ENCODE measurements at places on chromosomes 2 and 18. TPM values are rescaled to one million over a fixed set of nuclear protein-coding genes. Genes with fewer than 3 reads are reported as not detected.

DNA sequence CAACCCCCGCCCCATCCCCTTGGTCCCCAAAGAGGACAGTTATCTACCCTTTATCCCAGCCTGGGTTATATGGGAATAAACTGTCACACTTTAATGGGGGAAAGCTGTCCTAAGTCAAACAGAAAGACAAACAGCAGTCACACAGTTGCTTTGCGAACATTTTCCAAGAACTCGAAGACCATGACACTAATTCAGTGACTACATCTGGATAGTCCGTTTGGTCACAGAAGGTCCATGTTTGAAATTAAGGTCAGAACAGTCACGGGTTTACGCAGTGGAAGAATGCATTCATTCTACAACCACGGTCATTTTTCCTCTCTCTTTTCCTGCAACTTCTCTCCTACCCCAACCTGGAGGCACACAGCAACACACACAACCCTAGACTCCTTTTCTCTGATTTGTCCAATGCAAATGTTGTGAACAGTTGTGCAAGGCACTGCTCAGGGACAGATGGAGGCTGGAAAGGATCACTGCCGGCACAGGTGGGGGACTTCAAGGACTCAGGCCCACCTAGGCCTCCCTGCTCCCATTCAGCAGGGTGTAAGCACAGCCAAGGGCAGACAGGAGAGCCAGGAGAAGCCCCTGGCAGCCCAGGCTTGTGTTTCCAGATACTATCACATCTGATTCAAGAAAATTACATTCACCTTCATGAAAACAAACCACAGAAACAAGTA, 39.9 kb downstream of the ZNF516 start:
- DNase-seq: no peak

- no peak for DNase-seq
Observed at GRCh38 chr2:29495068-29495467, 379.9 kb downstream of the CLIP4 start.

DNA sequence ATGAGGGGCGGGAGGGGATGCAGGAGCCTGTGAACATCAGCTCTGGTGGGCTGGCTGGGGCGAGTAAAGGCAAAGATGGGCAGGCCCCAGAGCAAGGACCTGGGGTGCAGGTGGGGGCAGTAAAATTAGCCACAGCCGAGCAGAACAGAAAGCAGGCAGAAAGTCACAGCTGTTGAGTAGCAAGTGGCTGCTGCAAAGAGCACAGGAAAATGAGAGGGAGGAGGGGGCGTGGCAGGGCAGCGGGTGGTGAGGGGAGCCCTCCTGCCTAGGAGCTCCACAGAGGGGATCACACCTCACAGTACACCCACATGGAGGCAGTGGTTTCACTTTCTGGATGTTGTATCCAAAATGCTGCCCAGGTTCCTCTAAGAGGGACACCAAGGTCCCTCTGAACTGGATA, 79.6 kb downstream of the LBH start:
- no peak for DNase-seq

GRCh38 chr2:30331869-30332268, 100.5 kb downstream of the LBH start:
- DNase-seq: no peak

DNA sequence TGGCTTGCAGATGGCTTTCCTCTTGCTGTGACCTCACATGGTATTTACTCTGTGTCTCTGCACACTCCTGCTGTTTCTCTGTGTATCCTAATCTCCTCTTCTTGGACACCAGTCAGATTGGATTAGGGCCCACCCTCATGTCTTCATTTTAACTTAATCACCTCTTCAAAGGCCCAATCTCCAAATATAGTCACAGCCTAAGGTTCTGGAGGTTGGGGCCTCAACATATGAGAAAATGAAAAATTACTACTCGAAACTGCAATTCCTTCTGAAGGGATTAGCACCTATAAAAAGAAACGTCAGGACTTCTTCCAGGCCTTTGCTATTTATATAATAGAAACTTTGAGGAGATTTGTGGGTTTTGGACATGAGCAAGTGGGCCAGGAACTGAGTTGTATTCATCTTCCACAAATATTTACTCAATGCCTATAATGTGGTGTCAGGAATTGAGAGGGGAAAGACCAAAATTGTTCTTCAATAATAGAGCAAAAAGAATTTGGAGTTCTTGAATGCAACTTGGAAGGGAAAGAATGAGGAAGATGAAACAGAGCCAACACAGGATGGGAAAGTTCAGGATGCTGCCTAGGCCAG, 270.0 kb upstream of the FN1 start:
- DNase-seq: no peak

- no peak for DNase-seq
Observed at GRCh38 chr2:88061295-88061694, 5.7 kb upstream of the KRCC1 start.

- no peak for DNase-seq
Observed at GRCh38 chr2:45170191-45171135, 161.2 kb upstream of the SIX2 start.

DNA sequence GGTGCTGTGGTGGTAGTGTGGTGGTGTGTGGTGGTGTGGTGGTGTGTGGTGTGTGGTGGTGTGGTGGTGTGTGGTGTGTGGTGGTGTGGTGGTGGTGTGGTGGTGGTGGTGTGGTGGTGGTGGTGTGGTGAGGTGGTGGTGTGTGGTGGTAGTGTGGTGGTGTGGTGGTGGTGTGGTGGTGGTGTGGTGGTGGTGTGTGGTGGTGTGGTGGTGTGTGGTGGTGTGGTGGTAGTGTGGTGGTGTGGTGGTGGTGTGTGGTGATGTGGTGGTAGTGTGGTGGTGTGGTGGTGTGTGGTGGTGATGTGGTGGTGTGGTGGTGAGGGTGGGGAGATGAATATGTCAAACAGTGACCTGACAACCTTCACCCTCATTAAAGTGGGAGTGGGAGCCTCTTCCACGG, 55.6 kb upstream of the DLGAP1 start:
- no peak for DNase-seq

DSG4 gene
- polyA plus RNA-seq: 0.03 TPM

CRYBA2 gene
- polyA plus RNA-seq: not detected

All from left renal cortex interstitium (tissue), 4 donors.